Astrocyte (in vitro differentiated cells and primary cell): ENCODE measurements at places on chromosomes 11 and 22. TPM values are rescaled to one million over a fixed set of nuclear protein-coding genes. Genes with fewer than 3 reads are reported as not detected.
A peak's percentile ranks its signal among the peaks of the same experiment; 100 is the strongest.

- no peak for DNase-seq
Observed at GRCh38 chr11:7436657-7437056, 48.6 kb upstream of the OLFML1 start.

DNA sequence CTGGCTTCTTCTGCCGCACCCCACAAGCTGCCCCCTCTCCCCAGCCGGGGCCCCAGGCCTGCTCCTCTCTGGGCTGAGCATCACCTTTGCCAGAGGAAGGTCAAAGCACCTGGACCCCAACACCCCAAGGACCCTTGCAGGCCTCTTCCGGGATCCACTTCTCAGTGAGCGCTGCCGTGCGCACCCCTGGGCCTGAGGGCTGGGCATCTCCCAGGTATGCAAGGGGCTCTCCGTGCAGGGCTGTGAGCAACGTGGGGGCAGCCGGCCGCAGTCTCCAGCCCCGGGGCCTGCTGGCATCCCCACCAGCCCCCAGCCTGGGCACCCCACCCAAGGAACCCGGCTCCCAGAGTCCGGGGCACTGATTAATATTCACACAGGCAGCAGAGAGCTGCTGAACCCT, 64.0 kb downstream of the BRD1 start:
- DNase-seq: no peak

DNA sequence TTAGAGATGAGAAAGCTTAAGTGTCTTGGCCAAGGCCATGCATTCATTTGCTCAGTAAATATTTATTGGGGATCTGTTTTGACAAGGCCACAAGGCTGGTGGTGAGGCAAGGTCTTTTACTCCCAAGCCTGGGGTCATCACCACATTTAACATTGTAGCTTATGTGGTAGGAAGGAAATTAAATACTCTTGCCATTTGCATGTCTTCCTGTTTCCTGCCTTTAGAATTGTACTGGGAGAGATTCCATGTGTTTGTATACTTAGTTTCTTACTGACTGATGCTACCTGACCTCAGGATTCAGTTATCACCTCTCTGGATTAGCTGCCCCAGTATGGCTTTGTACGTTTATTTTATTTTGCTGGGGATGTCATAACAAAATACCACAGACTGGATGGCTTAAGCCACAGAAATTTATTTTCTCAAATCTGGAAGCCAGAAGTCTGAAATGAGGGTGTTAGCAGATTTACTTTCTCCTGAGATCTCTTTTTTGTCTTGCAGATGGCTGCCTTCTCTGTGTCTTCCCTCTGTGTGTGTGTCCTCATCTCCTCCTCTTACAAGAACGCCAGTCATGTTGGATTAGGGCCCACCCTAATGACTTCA, 44.8 kb downstream of the SPECC1L start:
- peak; percentile 46 for DNase-seq

DNA sequence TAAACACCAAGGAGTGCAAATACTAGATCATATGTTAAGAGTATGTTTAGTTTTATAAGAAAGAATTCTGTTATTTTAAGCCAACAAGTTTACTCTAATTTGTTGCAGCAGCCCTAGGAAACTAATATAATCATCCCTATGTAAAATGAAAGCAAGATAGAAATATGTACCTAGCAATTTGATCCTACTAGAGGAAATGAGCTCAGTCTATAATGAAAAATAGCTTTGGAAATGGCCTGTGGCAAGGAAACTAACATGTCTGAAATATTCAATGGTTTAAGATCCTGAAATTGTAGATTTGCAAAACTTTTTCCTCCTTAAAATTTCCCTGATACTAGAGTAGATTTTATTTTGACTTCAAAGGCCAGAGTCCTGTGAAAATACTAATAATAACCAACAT, 112.7 kb upstream of the SLC5A12 start:
- no peak for DNase-seq

GRCh38 chr11:67352546-67353316, 615 bp downstream of the POLD4 start:
- DNase-seq: no peak

Gene CD3G
- total RNA-seq: not detected in 2 replicates
